Activated CD8-positive, alpha-beta memory T cell treated with anti-CD3 and anti-CD28 coated beads for 1 hour (primary cell): ENCODE measurements at places on chromosomes 3 and 15.

DNA sequence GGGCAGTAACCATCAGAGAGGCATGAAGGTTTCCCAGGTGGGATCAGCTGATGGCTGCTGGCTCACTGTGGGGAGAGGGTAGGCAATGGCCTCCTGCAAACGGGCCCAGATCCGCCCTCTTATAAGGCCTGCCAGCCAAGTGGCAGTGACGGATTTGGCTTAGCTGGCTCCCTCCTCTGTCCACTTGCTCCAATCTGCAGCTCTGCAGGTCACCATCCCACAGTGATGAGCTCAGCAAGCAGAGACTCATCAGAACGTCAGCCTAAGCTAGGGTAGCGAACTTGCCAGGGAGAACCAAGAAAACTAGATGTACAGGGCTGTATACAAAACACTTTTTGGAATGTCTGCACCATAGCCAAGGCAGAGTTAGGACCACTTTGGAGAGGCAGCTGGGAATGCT is 62.8 kb upstream of the DCLK3 start:
- no peak for DNase-seq

DNA sequence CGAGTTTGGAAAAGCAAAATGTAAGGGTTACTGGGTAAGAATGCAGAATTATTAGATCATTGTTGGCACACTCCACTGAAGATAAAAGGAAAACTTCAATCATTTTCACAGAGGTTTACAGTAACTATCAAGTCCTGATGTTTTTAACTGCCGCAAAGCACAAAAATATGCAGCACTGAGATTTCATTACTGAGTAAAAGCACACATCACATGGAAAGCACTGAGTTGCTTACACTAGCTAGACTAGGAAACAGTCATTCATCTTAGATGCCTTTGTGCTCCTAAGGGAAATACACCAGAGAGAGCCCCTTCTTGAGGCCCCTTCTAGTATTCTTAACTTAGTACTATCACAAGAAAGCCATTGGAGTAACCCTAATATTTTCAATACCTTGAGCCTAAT is 11.8 kb upstream of the P2RY1 start:
- no peak for DNase-seq

GRCh38 chr3:66497985-66498671 is 2.7 kb downstream of the LRIG1 start:
- DNase-seq: no peak

DNA sequence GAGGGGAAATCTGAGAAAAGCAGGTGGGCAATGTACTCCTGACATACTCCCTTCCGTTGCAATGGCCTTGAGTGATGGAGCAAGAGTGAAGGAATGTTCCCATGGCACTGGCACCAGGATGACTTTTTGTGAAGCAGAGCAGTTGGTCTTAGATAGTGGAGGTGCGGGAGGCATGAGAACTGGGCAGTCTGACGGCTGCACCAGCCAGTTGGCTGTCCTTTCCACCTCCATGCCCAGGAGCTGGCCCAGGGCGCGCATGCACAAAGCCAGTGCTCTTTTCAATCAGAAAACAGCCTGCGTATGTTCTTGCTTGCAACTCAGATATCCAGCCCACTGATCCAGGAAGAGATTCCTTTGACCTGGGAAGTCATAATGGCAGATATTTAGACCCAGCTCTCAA is 136.8 kb downstream of the PGPEP1L start:
- no peak for DNase-seq

- DNase-seq: no peak
Observed at GRCh38 chr15:31840849-31841476, 189.4 kb upstream of the CHRNA7 start.

DNA sequence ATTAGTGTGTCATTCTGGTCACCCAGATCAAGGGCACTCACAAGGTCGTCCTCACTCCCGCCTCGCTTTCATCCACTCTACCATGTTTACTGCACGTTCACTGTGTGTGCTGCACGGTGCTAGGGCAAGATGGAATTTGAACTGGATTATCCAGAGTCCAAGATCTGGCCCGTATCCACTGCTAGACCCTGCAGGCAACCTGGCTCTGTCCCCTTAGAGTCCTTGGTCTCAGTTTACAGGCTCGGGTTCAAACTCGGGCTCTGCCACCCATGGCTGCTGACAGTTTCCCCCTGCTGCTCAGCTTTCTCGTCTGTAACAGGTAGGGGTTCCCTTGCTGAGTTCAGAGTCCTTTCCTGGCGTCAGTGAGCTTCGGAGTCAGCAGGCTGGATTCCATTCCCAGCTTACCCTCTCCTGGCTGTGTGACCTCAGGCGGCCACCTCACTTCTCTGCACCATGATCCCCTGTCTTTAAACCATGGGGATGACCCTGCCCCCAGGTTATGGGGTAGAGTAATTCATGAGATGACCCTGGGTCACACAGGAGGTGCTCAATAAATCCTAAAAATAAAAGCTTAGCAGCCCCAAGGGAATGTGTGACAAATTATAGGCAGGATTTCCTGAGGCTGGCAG is 79.6 kb upstream of the SLC6A6 start:
- no peak for DNase-seq

- DNase-seq: no peak
Observed at GRCh38 chr15:63938486-63939061, 104.8 kb upstream of the HERC1 start.

- no peak for DNase-seq
Observed at GRCh38 chr3:71376911-71377310, 206.6 kb downstream of the FOXP1 start.

DNA sequence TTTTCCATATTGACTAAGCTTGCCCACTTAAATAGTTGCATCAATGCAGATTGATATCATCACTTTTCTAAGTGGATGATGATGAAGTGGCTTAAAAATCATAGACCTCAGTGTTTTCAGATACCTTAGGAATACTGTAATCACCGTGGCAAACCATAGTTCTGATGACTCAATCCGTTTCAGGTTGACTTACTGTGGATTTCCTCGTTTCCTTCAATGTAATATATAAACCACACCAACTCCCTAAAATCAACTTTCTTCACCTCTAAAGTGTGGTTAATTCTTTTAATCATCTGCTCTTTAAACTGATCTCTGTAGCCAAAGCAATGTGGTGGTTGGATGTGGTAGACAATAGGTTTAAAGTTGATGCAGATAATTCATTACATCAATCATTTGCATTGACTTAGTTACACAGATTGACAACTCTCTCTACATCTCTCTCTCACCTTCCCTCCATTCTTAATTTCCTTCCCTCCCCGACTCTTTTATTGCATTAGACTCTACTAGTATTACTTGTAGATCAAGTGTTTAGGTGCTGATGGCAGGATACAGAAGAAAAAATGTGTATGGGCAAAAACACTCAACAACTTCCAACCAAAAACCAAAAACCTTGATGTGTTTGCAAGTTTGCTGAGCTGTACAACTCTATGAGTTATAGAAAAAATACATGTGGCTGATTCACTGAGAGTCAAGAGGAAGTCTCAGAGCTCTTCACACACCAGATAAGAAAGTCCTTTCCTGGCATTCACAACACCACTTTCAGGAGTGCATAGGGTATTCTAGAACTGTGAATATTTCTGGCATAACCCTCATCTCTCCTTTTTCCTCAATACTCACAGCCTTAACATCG is 243.5 kb downstream of the NFKBIZ start:
- no peak for DNase-seq

GRCh38 chr15:36958606-36959005 is 141.7 kb downstream of the MEIS2 start:
- DNase-seq: no peak

DNA sequence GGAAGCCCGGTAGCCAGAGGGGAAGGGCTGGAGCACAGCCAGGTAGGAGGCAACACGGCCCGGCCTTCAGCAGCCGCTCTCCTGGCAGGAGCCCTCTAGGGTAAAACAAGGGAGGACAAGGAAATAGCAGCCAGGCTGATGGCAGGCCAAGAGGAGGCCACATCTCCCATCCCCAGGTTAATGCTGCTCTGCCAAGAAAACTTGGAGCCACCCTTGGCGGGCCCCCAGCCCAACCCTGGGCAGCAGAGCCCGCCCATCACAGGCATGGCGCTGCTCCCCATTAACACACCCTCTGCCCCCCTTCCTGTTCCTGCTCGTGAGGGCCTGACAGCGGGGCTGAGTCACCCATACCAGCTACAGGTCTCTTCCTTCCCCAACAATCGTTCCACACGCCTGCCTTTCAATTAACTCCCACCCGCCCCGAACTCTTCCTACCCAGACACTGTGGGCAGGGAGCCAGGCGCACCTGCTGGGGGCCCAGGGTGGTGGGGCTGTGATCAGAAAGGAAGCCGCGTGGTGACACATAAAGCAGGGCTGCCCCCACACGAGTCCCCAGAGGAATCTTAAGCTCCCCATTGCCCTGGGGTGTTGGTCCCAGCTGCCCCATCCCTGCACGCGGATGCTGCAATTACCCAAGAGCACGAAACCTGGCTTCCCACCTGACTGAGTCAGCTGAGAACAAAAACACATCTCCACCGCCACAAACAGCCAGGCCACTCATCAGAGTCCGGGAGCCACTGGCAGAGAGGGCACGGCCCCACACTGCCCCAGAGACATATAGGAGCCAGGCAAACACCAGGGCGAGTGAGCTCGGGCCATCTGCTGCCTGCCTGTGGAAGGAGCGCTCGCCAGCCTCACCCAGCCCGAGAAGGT is at the start of gene C15orf62:
Gene C15orf62 (plus strand): TSS at position 707 of the 873 bp plus-strand sequence. CDS start 516 bp downstream, outside the sequence.
- DNase-seq: peak; percentile 33

GRCh38 chr3:105466495-105467404 is 100.0 kb downstream of the ALCAM start:
- no peak for DNase-seq

DNA sequence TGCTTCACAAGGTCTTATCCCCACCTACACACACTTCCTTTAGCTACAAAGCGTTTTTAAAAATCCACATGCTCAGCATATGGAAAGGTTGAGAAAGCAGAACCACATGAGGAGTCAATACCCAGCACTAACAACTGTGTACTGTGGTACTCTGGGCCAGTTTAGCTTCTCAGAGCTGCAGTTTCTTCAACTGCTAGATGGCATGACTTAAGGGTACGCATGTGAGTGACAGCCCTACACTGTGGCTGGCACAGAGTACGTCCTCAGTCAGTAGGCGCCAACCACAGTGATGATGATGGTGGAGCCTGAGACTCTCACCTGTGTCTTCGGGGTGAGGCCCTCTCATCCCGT is 17.4 kb downstream of the CCDC12 start:
- DNase-seq: no peak

GRCh38 chr3:102038477-102039142 is 189.3 kb downstream of the NFKBIZ start:
- DNase-seq: no peak

GRCh38 chr3:146892041-146892440 is 286.9 kb upstream of the PLSCR5 start:
- no peak for DNase-seq

DNA sequence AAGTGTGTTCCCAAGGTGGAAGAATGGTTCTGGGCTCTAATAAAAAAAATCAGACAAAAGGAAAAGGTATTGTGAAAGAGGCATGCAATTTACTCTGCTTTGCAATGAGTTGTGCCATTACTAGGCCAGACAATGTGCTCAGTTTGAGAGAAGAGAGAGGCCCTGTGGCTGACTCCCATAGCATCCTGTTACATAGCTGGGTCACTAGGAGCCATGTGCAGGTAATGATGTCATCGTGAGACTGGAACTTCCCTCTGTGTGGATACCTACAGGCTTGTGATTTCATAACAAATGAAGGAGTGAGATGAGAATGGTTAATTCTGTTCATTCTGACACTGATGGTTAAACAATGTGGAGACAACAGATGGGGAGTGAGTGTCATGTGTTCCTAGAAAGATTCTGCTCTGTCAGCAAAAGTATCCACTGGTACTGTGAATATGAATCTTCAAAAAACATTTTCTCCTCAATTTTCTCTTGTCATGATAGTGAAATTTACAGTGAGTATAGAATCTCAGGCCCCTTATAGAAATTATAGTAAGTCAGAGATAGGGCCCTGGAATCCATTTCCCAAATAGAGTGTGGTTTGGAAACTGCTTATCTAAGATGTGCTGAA is 648.7 kb upstream of the DPPA4 start:
- no peak for DNase-seq

GRCh38 chr3:126030455-126030854 is 53.5 kb downstream of the SLC41A3 start:
- no peak for DNase-seq

DNA sequence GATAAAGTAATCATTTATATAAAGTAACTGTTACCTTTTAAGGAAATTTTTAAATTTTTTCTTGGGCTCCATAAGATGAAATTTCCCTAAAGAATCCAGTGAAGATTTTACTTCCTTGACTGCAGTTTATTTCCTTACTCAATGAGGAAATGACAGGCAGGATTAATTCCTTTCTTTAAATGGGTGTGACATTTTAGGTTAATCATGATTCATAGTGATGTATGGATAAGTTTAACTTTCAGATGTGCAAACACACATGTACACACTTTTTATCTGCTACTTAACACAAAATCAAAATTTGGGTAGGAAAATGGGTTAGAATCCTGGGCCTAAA is 11.2 kb upstream of the LEO1 start:
- DNase-seq: no peak

DNA sequence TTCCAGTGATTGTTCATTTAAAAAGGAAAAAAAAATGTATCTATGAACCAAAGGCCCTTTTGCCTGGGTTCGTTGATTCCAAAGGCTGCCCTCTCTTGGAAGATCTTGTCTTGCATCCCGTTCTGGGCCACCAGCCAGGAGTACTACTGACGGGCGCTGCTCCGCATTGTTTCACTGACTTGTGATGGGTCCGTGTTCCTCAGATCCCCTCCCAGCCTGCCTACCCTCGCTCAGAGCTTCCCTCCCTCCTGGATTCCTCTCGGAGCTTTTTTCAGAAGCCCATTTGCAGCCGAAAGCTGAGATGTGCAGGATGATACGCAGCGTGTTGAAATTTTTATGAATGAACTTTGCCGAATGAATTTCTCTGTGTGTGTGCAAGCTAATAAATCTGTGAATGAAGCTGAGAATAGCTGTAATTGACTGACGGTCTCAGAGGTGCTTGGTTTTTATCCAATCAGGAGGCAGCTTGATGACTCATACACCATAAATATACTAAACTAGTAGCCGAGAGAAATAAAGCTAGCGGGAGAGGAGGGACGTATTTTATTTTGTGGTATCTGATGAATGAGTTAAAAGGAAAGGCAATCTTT is at the start of gene SHC4:
Gene SHC4 (minus strand): TSS at position 396 of the 590 bp plus-strand sequence. CDS start 904 bp downstream, outside the sequence.
- DNase-seq: no peak

DNA sequence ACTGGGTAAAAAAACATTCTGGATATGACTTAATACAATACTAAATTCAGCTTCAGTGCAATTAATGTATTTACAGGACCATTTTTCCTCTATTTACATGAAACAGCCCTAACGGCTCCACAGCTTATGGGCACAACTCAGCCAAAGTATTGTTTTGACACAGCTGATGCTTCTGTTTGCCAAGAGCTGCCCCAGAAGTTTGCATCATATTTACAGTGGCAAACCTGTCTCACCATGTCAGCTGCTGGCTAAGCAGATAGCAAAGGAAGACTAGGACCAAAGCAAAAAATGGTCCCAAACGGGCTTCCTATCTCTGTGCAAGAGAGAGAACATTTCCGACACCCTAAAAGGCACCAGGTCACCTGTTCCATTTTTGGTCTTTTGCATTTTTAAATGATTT is 94.5 kb downstream of the ADAMTS9 start:
- DNase-seq: no peak

DNA sequence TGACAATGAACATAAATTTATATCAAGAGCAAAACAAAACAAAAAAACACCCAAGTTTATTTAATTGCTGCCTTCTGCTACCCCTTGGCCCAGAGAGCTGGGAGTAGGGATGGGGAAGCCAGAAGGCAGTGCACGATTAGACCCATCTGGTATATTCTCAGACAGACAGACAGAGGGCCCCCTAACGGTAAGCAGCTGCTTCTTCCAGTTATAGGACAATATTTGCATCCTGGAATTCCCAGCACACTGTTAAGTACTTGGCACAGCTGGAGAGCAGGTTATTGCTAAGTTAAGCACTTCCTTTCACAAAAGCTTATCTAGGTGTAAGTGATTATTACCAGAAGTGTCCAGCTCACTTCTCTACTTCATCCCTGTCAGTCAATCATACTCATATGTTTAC is 39.3 kb downstream of the C2CD4B start:
- DNase-seq: no peak
